BJ (cell line): ENCODE measurements at places on chromosomes 4 and X. TPM values are rescaled to one million over a fixed set of nuclear protein-coding genes. Genes with fewer than 3 reads are reported as not detected.

PPBP gene
- not detected in 2 replicates for polyA plus RNA-seq

NAT8L gene
- polyA plus RNA-seq, result 0.02 and 0.04 TPM in 2 replicates

ARR3 gene
- polyA plus RNA-seq, result not detected in 2 replicates

NXT2 gene
- polyA plus RNA-seq, result 3.5 and 8.5 TPM in 2 replicates

GRCh38 chrX:462853-463252 is 76.1 kb upstream of the PPP2R3B start:
- no peak for DNase-seq

DNA sequence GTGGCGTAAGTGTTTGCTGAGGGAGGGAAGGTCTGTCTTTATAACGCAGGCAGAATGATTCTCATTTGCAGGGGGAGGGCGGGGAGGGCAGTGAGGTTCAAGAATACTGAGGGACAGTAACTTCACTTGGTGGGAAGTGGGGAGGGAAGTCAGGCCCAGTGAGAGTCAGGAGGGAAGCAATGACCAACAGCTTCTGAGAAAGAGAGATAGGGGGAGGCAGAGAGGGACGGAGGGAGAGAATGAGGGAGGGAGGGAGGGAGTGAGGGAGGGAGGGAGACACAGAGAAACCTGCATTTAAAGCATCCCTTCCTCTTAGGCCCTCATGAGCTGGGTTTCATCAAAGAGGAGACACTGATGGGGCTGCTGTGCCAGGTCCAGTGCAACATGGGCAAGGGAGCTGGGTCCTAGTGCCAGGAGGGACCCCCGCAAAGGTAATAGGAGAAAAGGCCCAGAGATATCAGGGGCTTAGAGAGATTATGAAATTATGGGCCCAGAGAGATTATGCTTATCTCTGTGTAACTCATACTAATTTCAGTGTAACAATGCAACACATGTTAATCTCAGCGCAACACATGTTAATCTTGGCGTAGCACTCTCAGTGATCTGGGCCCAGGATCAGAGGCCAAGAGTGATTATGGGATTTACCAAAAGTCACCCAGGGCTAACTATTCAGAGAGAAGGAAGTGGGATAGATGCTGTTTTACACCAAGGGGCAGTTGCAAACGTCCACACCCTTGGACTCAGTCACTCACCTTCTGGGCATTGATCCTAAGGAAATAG is 112.1 kb downstream of the DRD5 start:
- DNase-seq, result no peak

- no peak for DNase-seq
These were observed 52.8 kb downstream of the P2RY10 start for GRCh38 chrX:78997870-78998558.

- DNase-seq, result no peak
These were observed 147.9 kb downstream of the CHIC2 start for GRCh38 chr4:53916431-53916889.

- no peak for DNase-seq
These were observed 298.7 kb upstream of the CLNK start for GRCh38 chr4:10983268-10983667.

DNA sequence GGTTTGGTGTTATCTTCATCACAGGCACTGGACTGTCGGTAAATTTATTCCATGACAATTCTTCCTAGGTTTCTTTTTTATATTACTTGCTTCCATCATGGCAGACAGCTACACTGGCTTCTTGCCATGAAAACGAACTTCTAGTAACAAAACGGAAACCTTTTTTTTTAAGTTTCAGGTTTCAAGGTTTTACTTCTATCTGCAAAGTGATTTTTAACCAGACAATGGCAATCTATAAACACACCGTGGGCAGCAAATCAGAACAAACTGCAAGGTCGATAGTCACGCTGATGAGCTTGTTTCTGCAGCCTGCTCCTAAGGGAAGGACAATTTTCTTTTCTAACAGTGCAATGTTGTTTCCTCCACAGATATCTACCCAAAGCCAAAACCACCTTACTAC is 29.9 kb downstream of the XG start:
- no peak for DNase-seq

GRCh38 chrX:48505481-48505880 is 3.3 kb upstream of the PORCN start:
- no peak for DNase-seq

GRCh38 chr4:183173580-183174526 is 74.8 kb downstream of the WWC2 start:
- no peak for DNase-seq

DNA sequence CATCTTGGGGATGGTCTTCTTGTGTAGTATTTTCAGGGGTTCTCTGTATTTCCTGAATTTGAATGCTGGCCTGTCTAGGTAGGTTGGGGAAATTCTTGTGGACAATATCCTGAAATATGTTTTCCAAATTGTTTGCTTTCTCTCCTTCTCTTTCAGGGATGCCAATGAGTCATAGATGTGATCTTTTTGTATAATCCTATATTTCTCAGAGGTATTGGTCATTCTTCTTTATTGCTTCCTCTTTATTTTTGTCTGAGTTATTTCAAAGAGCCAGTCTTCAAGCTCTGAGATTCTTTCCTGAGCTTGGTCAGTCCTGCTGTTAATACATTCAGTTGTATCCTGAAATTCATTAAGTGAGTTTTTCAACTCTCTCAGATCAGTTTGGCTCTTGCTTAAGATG is 73.1 kb downstream of the MAMLD1 start:
- DNase-seq, result no peak
